Stimulated activated naive CD4-positive, alpha-beta T cell treated with Interleukin-2 at 50 U/mL for 16 hours (primary cell): ENCODE measurements at places on chromosomes 5 and 9.

GRCh38 chr9:112848316-112849151 lies 42.1 kb downstream of the SLC46A2 start:
- no peak for DNase-seq

GRCh38 chr5:142192286-142193113 lies 83.9 kb downstream of the NDFIP1 start:
- DNase-seq, result no peak

DNA sequence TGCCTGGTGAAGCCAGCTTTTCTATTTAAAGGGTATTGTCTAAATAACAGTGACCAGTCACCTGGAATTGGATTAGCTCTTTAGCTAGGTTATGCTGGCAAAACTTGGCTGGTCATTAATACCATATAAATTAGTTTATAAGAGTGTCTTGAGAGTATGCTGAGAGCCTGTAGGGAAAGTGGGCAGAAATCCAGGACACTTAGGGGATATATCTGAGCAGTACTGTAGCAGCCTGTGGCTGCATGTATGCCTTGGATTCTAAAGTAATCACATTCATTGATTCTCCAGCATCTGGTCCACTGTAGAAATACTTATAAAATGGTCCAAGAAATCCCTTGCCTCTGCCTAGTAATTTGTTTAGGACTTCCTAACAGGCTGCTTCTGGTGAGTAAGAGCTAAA lies 288.9 kb upstream of the DMAC1 start:
- DNase-seq, result no peak

GRCh38 chr5:89437450-89438435 lies 554.8 kb upstream of the MEF2C start:
- no peak for DNase-seq

- DNase-seq, result no peak
These were observed 89.8 kb downstream of the NUDT12 start for GRCh38 chr5:103472830-103473229.
